Progenitor cell of endocrine pancreas (in vitro differentiated cells): ENCODE measurements at places on chromosomes 2 and 18.

GRCh38 chr2:105521176-105521575 is 122.3 kb upstream of the FHL2 start:
- H3K4me1 ChIP-seq: no peaks in the 10 kb centered on the region
- H3K36me3 ChIP-seq: no peaks in the 10 kb centered on the region
- H3K27ac ChIP-seq: no peak overlapping the region
- no peak overlapping the region for H3K4me3 ChIP-seq
- no peak for DNase-seq

DNA sequence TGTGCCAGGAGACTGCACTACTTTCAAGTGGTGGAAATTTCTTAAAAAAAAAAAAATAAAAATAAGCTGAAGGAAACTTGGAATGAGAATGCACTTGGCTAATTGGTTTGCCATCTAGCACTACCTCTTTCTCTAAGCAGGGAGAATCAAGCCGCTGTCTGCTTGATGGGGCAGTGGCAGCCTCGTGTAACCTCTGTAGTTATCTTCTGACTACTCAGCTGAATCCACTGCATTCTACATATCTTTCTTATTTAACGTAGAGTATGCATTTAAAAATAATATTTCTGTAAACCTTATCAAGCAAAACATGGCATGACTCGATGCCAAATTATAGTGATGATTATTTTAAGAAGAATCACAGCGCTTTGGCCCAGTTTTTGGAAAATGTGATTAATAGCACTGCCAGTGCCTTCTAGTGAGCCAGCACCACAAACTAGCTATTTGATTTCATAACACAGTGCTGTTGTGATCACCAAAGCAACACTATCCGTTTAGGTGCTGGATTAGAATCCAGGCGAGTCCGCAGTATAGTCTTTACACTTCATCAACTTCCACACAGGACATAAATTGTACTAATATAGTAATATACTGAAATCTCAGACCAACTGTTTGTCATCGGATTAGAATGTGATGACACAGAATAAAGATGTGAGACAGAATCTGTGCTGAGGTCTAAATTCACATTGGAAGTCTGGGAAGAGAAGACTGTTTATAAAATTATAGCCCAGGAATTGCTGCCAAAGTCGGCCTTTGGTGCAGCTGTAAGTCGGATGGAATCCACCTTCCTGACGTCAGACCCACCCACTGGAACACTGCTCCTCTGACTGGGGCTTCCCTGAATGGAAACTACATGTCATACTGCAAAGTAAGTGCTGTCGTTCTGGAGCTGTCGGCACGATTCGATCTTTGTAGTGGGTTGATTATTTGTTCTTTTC is 136.5 kb upstream of the ETAA1 start:
- no peaks in the 10 kb centered on the region for H3K27me3 ChIP-seq
- peaks cover 1% of the 10 kb centered on the region for H3K4me1 ChIP-seq
- no peak for DNase-seq
- no peak overlapping the region for H3K4me3 ChIP-seq

GRCh38 chr2:165868211-165868610 is 74.2 kb upstream of the GALNT3 start:
- H3K4me3 ChIP-seq: no peak overlapping the region
- H3K4me1 ChIP-seq: peaks cover 10% of the 10 kb centered on the region
- H3K27ac ChIP-seq: no peak overlapping the region

GRCh38 chr2:15810477-15811150 is 129.7 kb upstream of the MYCN start:
- DNase-seq: no peak
- no peaks in the 10 kb centered on the region for H3K36me3 ChIP-seq
- peaks cover 16% of the 10 kb centered on the region for H3K27me3 ChIP-seq
- H3K4me1 ChIP-seq: peaks cover 15% of the 10 kb centered on the region
- H3K27ac ChIP-seq: no peak overlapping the region

GRCh38 chr2:170598067-170598395 is 117.1 kb upstream of the SP5 start:
- H3K27ac ChIP-seq: no peak overlapping the region
- DNase-seq: no peak
- no peak overlapping the region for H3K4me3 ChIP-seq
- H3K4me1 ChIP-seq: no peaks in the 10 kb centered on the region
- no peaks in the 10 kb centered on the region for H3K36me3 ChIP-seq

DNA sequence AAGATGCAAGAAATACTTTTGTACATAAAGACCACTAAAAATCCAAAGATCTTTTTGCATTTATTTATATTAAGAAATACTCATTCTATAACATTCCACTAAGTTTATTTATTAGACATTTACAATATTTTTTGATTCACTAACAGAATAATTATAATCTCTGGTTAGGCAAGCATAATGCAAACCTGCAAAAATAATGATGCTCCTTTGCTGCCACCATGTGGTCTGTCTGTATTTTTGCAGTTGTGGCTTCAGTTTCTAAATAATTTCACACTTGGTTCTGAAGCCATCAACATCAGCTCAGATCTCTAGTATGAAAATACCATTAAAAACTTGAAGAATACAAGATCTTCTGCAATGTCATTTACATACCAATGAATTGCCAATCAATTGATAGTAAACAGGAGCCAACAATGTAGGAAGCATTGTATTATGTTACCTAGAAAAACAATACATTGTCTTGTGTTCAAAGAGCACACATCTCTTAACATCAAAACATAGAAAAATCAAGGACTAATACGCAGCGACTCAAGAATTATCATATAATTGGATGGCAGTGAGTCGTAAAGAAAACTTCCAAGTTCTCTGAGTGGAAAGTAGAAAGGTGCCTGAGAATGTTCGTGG is 28.8 kb upstream of the WDR75 start:
- no peaks in the 10 kb centered on the region for H3K36me3 ChIP-seq
- DNase-seq: peak; percentile 20
- H3K27me3 ChIP-seq: no peaks in the 10 kb centered on the region

DNA sequence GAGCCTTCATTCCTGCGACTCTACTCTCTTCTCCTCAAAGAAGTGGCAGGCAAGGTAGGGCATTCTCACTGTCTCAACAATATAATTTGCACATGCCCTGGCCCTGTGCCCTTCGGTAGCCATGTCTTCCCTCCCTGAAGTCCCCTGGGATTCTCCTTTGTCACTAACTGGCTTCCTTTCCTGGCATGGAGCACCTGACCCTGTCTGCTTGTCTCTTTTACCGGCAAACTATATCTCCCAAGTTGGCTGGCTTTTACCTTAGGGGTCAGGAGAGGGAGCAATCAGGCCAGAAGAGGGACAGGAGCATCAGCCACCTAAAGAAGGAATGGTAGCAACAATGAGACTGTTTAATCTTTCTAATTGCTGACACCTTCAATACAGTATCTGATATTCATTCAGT is 51.9 kb upstream of the RMDN2 start:
- H3K4me3 ChIP-seq: no peak overlapping the region
- H3K27me3 ChIP-seq: peaks cover 9% of the 10 kb centered on the region
- no peaks in the 10 kb centered on the region for H3K36me3 ChIP-seq
- no peak for DNase-seq

- H3K27me3 ChIP-seq: no peaks in the 10 kb centered on the region
- no peak for DNase-seq
- no peaks in the 10 kb centered on the region for H3K36me3 ChIP-seq
- no peak overlapping the region for H3K27ac ChIP-seq
These were observed 236.6 kb downstream of the PTH2R start for GRCh38 chr2:208643145-208643544.

DNA sequence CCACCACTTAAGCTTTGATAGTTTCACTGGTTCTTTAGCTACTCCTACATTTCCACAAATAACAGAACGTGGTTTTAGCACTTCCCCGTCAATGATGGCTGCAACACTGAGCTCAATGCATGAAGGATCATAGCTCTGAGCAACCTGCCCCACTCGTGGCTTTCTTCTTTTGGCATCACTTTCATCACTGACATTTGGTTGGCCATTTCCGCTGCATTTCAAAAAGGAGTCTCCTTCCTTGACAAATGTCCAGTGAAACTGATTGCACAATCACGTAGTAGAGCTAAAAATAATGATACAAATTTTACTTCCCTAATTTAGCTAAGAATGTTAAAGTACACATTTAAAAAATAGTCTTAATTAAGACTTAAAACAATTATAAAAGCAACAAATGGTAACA is 205.2 kb upstream of the HDAC4 start:
- peaks cover 19% of the 10 kb centered on the region for H3K27me3 ChIP-seq
- H3K4me1 ChIP-seq: no peaks in the 10 kb centered on the region
- H3K27ac ChIP-seq: no peak overlapping the region
- H3K36me3 ChIP-seq: no peaks in the 10 kb centered on the region
- H3K4me3 ChIP-seq: no peak overlapping the region
- DNase-seq: no peak

DNA sequence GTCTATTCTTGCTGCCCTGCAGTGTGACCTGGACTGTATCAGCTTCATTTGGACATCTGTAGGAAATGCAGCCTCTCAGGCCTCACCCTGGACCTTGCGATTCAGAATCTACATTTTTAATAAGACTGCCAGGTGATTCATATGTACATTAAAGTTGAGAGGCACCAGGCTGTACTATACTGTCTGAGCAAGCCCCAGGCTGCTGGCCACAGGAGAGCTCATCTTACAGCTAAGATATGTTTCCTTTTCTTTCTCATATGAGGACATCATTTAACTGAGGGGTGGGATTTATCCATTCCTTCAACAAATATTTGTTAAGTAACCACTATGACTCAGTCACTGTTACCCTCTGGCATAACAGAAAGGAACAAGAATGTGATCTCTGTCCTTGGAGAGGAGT is 78.2 kb upstream of the GCFC2 start:
- H3K4me1 ChIP-seq: peaks cover 13% of the 10 kb centered on the region
- no peak overlapping the region for H3K4me3 ChIP-seq
- H3K27ac ChIP-seq: no peak overlapping the region
- no peaks in the 10 kb centered on the region for H3K36me3 ChIP-seq

DNA sequence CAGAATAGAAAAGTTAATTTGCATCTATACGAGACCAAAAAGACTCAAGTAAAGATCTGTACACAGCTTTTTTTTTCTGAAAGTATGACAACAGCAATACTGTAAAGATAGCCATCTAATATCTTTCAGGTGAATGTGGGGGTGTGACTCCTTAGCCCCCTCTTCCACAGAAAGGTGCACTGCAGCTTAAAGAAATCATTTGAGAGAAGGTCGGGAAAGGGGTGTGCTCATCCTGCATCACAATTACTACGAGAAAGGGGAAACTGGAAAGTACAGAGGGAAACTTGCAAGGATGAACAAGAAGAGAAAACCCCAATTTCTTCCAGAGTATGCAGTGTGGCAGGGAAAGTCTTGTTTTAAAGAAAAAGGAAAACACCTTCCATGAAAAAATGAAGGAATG is 255.6 kb downstream of the CCDC178 start:
- no peaks in the 10 kb centered on the region for H3K36me3 ChIP-seq
- H3K27me3 ChIP-seq: peaks cover 13% of the 10 kb centered on the region
- no peak overlapping the region for H3K27ac ChIP-seq
- peaks cover 1% of the 10 kb centered on the region for H3K4me1 ChIP-seq

DNA sequence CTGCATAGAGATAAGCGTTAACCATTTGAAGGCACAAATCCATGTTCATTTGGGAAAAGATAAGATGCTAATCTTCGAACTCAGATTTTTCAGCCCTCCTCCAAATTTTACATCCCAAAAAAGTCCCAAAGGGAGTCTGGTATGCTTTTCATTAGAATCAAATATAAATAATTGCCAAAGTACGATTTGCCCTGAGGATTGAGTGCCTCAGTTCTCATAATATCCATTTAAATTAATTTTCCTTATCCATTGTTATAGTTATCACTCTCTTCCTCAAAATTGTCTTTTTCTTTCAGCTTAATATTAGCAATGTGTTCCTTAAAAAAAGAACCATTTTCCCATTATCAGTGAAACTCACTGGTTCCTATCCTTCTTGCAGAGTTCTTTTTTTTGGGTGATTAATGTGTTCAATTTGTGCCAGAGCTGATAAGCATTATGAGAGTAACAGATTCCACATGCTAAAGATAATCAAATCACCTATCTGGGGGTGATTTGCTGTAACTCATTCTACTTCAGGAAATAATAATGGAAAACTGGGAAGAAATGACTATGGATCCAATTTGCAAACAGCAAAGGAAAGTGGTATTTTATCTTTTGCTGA is 686 bp downstream of the HNMT start:
- DNase-seq: no peak
- H3K27ac ChIP-seq: peak overlapping the region; percentile 99
- H3K4me1 ChIP-seq: peaks cover 44% of the 10 kb centered on the region
- peaks cover 16% of the 10 kb centered on the region for H3K36me3 ChIP-seq
- H3K27me3 ChIP-seq: no peaks in the 10 kb centered on the region

GRCh38 chr18:9914334-9914583 is 443 bp downstream of the VAPA start:
- peak overlapping the region; percentile 91 for H3K4me3 ChIP-seq
- peaks cover 16% of the 10 kb centered on the region for H3K4me1 ChIP-seq
- peaks cover under 1% of the 10 kb centered on the region for H3K27me3 ChIP-seq
- DNase-seq: no peak
- H3K36me3 ChIP-seq: no peaks in the 10 kb centered on the region

DNA sequence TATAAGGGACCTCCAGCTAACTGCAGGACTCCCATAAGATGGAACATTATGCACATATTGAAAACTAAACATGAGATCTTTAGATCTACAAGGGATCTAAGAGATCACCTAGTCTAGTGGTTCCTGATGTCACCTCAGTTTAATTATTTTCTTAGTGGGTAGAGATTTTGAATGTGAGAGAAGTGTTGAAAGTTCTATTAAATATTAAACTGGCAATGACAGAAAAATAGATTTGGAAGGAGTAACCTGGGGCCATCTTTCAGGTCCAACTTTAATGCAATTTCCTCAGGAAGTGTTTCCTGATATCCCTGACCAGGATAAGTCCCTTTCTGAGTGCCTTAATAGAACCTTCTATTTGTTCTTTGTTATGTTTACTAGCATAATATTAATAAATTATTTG is 29.1 kb upstream of the CPS1 start:
- DNase-seq: no peak
- peaks cover 3% of the 10 kb centered on the region for H3K4me1 ChIP-seq
- no peaks in the 10 kb centered on the region for H3K36me3 ChIP-seq

DNA sequence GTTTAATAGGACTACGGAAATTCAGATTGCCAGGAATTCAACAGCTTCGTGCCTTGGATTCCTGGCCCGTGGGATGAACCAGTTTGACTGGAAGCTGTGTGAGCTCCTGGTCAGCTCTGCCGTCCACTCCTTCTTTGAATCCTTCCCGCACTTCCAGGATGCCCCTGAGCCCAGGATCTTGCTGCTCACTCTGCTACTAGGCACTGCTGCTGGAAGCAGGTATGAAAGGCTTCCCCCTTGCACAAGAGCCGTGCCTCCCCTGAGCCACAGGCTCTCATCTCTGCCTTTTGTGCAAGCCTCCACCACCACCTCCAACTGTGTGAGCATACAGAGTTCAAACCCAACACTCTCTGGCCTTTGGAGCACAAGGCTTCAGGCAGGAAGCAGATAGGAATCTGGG is 34.9 kb downstream of the EN1 start:
- no peak overlapping the region for H3K27ac ChIP-seq
- H3K4me1 ChIP-seq: no peaks in the 10 kb centered on the region
- H3K27me3 ChIP-seq: peaks cover 79% of the 10 kb centered on the region

- H3K27ac ChIP-seq: peak overlapping the region; percentile 95
- no peaks in the 10 kb centered on the region for H3K27me3 ChIP-seq
- DNase-seq: no peak
These were observed 12.6 kb upstream of the KCMF1 start for GRCh38 chr2:84958135-84959059.

GRCh38 chr2:10385933-10386773 is 62.0 kb downstream of the ODC1 start:
- no peak overlapping the region for H3K4me3 ChIP-seq
- H3K36me3 ChIP-seq: no peaks in the 10 kb centered on the region
- no peak overlapping the region for H3K27ac ChIP-seq
- peaks cover 7% of the 10 kb centered on the region for H3K27me3 ChIP-seq
- H3K4me1 ChIP-seq: peaks cover 4% of the 10 kb centered on the region

- no peaks in the 10 kb centered on the region for H3K36me3 ChIP-seq
- peaks cover 20% of the 10 kb centered on the region for H3K27me3 ChIP-seq
- DNase-seq: no peak
- no peaks in the 10 kb centered on the region for H3K4me1 ChIP-seq
- H3K27ac ChIP-seq: peak overlapping the region; percentile 69
- H3K4me3 ChIP-seq: no peak overlapping the region
These were observed 115.5 kb downstream of the TWIST2 start for GRCh38 chr2:238963161-238963970.
